ENCODE measurements at places on chromosomes 2 and 18.

- DNase-seq: no peak
Observed at GRCh38 chr2:1910592-1911246, 166.4 kb upstream of the PXDN start.

DNA sequence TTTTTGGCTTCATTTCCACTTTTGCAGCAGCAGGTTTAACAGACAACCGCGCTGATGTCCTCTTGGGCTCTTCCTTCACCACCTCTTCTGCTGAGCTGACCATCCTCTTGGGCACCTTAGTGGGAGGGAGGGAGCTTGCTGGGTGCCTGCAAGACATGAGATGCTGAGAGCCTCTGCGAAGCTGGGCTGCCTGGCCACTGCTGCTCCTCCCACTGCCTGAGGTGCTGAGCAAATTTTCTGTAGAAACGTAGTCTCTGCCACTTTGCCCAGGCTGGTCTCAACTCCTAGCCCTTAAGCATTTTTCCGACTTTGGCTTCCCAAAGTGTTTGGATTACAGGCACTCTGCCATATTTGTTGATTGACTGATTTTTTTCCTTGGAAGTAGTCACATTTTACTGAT lies 422.2 kb upstream of the MC4R start:
- no peak for DNase-seq

DNA sequence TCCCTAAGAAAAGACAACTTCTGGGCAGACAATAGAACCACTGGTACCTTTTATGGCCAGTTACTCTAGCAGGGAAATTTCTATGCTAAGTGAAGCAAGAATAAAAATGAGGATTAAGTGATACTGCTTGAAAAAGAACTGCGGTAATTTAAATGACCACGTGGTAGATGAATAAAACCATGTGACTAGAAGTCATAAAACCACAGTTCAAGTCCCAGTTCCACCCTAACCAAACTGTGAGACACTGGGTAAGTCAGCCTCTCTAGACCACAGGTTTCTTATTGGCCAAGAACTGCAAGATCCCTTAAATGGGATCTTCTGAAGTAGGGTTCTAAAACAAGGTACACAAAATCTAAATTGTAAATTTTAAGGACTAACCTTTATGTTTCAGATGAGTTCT lies 12.7 kb downstream of the TMEM237 start:
- no peak for DNase-seq

DNA sequence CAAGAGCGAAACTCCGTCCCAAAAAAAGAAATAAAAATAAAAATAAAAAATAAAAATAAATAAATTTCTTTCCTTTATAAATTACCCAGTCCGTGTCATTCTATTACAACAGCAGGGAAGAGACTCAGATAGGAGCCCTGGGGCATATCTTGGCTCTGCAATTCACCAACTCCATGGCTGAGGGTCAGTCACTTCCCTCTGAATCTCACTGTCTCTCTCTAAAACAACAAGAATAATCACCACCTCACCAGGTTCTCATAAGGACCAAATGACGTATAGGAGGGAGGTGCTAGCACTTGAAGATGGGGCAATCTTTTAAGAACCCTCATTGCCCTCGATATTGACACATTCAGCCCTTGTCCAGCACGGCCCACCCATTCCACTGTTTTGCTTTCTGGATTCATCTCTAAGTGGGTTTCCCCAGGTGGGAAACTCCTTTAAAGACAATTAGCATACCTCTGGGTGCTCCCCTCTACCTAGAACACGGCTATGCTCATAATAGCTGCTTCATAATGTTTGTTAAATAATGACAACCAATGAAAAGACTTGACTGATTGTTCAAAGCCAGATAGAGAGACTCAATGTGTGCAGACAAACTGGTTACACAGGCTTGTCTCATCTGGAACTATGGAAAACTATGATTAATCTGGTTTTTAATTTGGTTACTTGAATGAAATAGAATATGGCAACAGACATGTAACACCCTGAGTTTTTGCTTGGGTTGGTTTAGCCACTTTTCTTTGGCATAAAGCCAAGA lies 15.1 kb downstream of the MYCN start:
- no peak for DNase-seq

DNA sequence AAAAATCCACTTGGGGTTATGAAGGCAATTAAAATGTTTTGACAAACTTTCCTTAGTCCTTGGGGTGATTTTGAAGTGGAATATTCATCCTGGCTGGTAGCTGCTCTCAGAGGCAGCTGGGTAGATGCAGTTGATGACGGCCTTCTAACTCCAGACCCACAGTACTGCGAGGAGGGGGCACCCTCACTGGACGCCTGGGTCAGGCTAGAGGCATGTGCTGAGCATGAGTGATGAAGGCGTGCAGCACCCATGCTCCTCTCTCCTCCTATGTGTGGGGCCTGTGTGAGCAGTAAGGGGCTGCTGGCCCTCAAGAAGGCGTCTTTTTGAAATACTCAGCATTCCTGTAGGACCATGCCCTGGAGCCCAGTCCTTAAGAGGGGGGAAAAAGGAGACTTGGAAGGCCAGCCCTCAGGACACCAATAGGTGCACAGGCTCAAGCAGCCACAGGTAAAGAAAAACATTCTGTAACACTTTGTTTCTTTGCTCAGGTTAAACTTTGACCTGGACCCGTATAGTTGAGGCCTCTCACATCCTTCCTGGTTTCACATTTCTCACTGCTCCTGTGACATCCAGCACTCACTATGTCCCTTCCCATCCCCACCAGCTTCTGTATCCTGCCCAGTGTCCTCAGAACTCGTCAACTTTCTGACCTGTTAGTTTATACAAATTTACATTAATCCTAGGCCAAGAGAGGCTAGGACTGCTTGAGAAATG lies 64.4 kb downstream of the CD8B2 start:
- no peak for DNase-seq

DNA sequence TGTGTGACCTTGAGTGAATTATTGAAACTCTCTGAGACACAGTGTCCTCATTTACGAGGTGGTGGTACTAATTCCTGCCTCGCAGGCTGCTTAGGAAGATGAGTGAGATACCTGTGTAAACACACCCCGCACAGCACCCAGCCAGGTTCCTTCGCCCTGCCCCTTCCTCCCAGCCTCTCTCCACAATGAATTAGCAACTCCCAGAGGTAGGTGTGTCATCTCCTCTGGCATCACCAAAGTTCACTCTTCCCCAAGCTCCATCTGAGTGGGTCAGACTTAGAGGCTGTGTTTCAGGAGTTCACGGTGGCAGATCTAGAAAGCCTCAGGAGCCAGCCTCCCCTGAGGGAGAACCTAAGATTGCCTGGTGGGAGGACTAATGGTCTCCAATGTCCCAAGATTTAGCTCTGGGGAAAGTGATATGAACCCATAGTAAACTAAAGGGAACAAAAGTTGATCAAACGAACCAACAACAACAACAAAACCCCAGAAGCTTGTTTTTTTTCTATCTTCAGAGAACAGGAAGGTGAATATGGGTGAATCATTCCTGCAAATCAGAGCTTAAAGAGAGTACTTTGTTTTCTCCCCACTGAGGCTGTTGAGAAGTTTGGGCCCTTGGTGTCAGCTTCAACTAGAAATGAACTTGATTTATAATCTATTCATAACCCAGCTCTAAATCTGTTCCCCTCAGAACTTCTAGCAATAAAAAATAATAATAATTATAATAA lies 44.4 kb upstream of the NRP2 start:
- DNase-seq: no peak

GRCh38 chr2:64260093-64260803 lies 116.0 kb upstream of the PELI1 start:
- no peak for DNase-seq

DNA sequence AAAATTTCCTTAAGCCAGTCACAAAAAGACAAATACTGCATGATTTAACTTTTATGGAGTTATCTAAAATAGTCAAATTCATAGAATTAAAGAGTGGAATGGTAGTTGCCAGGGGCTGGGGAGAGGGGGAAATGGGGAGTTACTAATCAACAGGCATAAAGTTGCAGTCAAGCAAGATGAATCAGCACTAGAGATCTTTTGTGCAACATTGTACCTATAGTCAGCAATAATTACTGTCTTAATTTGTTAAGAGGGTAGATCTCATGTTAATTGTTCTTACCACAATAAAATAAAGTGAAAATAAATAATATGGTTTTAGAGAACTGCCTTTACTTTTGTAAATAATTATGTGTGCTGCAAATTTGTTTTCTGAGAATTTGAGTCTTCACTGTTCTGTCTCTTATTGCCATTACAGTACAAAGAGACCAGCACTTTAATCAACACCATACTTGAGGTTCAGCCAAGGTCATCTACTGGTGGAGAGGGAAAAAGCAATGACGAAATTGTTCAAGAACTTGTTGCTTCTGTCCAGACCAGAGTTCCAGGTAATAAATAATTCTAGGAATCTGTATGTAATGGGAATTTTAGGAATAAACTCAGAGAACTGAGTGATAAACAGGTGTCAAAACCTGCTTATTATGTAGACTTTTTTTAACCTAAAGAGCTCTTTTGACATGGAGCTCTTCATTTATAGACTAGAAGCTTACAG lies 75.5 kb downstream of the TRABD2A start:
- DNase-seq: peak; percentile 65

GRCh38 chr2:168939918-168940317 lies 38.8 kb downstream of the G6PC2 start:
- DNase-seq: no peak

GRCh38 chr2:123717636-123718334 lies 307.3 kb upstream of the CNTNAP5 start:
- DNase-seq: no peak

DNA sequence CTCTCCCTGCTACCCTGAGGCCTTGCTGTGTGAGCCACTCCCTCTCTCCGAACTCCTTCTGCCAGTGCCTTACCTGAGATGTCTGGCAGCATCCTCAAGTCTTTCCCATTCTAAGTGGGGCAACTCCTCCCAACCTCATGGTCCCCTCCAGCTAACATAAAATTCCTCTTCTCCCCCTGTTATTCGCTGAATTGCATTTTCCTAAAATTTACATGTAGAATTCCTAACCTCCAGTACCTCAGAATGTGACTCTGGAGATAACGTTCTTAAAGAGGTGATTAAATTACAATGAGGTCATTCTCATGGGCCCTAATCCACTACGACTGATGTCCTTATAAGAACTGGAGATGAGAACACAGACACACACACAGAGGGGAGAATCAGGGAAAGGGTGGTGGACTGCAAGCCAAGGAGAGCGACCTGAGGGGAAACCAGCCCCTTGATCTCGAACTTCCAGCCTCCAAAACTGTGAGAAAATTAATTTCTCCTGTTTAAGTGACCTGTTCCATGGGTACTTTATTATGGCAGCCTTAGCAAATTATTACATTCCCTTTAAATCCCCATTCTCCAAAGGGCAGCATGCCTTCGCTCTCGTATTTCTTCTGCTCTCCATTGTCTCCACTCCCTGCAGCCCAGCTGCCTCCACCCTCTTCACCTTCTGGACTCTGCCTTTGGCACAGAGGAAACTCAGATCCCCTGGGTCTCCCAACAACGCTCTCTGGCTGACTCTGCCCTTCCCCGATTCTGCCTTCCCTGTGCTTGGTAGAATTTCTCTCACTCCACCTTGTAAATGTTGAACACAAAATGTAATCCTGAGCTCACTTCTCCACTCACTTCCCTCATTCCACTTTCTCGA lies 70.5 kb downstream of the TGIF1 start:
- DNase-seq: no peak

- no peak for DNase-seq
Observed at GRCh38 chr18:58886431-58886830, 21.8 kb downstream of the ZNF532 start.

- DNase-seq: no peak
Observed at GRCh38 chr2:43566461-43566729, 29.4 kb downstream of the THADA start.

GRCh38 chr2:79855264-79856006 lies 342.6 kb downstream of the CTNNA2 start:
- no peak for DNase-seq

GRCh38 chr2:86014493-86014892 lies 91.2 kb downstream of the POLR1A start:
- no peak for DNase-seq

DNA sequence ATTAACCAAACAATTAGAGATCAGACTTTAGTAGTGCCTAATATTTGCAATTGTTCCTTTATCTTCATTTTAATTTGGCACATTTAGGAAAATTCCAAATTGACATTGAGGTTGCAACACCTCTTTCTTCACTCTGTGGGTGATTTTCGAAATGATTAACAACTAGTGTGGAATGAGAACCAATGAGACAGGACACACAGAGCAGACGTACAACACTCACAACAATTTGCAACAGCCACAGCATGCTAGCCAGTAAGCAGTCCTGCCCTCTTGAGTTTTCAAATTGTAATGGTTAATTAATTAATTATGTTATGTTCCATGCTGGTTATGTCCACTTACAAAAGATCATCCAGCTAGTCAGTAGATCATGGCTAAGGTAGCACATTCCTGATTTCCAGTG lies 339.3 kb downstream of the LRP1B start:
- DNase-seq: no peak

GRCh38 chr18:78390348-78390951 lies 589.2 kb upstream of the SALL3 start:
- no peak for DNase-seq

- DNase-seq: peak; percentile 20
Observed at GRCh38 chr2:106954304-106954703, 68.3 kb upstream of the ST6GAL2 start.

GRCh38 chr2:37615804-37616676 lies 55.4 kb downstream of the CDC42EP3 start:
- DNase-seq: peak; percentile 15

All from NCI-H226 (cell line).